SJSA1 (cell line): ENCODE measurements at places on chromosomes 13 and 19.
A peak's percentile ranks its signal among the peaks of the same experiment; 100 is the strongest.

- no peak overlapping the region for H3K4me3 ChIP-seq
- no peaks in the 10 kb centered on the region for H3K4me1 ChIP-seq
- no peaks in the 10 kb centered on the region for H3K36me3 ChIP-seq
- H3K27me3 ChIP-seq: no peaks in the 10 kb centered on the region
- no peak overlapping the region for H3K27ac ChIP-seq
Observed at GRCh38 chr19:51681286-51681941, 11.7 kb upstream of the SPACA6 start.

GRCh38 chr13:41610404-41610803, 153.1 kb downstream of the RGCC start:
- H3K4me1 ChIP-seq: peaks cover 44% of the 10 kb centered on the region
- peak; percentile 67 for DNase-seq
- H3K4me3 ChIP-seq: no peak overlapping the region
- H3K27me3 ChIP-seq: no peaks in the 10 kb centered on the region

- H3K4me1 ChIP-seq: peaks cover 63% of the 10 kb centered on the region
- no peaks in the 10 kb centered on the region for H3K27me3 ChIP-seq
- DNase-seq: no peak
- peak overlapping the region; percentile 93 for H3K4me3 ChIP-seq
Observed at GRCh38 chr19:46862503-46862834, 1.7 kb downstream of the ARHGAP35 start.

GRCh38 chr13:34124666-34125306, 306.8 kb downstream of the RFC3 start:
- H3K4me3 ChIP-seq: no peak overlapping the region
- DNase-seq: no peak
- H3K4me1 ChIP-seq: no peaks in the 10 kb centered on the region
- no peak overlapping the region for H3K27ac ChIP-seq

GRCh38 chr13:21012211-21012610, 49.2 kb downstream of the LATS2 start:
- H3K27ac ChIP-seq: peak overlapping the region; percentile 31; the same call in 1 of the 2 replicates
- no peak overlapping the region for H3K4me3 ChIP-seq
- peaks cover 57% of the 10 kb centered on the region for H3K4me1 ChIP-seq

GRCh38 chr13:47835470-47836228, 165.4 kb downstream of the SUCLA2 start:
- no peaks in the 10 kb centered on the region for H3K4me1 ChIP-seq
- H3K27ac ChIP-seq: no peak overlapping the region
- H3K4me3 ChIP-seq: no peak overlapping the region
- no peaks in the 10 kb centered on the region for H3K27me3 ChIP-seq
- no peak for DNase-seq
- H3K36me3 ChIP-seq: no peaks in the 10 kb centered on the region

- no peaks in the 10 kb centered on the region for H3K4me1 ChIP-seq
- DNase-seq: no peak
- 0 out of 2 replicates have a peak, but pooled peaks cover 10% of the 10 kb centered on the region for H3K27me3 ChIP-seq
- no peaks in the 10 kb centered on the region for H3K36me3 ChIP-seq
- no peak overlapping the region for H3K4me3 ChIP-seq
Observed at GRCh38 chr19:29854033-29854432, 42.2 kb downstream of the CCNE1 start.

GRCh38 chr13:60654415-60654814, 257.4 kb downstream of the TDRD3 start:
- H3K4me1 ChIP-seq: no peaks in the 10 kb centered on the region
- no peaks in the 10 kb centered on the region for H3K36me3 ChIP-seq
- H3K27ac ChIP-seq: no peak overlapping the region

DNA sequence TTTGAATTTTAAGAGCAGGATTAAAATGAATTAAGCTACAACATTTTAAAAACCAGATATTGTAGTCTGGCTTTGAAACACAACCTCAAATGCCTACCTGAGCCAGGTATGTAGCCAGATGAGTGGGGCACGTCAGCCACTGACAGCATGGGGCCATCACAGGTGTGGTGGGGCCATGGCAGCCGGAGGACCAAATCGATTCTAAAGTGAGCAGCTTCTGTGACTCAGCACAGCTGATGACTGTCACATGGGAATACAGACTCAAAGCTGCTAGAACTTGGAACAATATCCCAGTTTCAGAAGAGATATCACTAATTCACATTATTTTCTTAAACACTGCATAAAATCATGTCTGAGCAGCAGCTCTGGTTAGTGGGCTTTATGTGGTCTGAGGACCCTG, 52.8 kb downstream of the SERP2 start:
- no peaks in the 10 kb centered on the region for H3K36me3 ChIP-seq
- no peaks in the 10 kb centered on the region; the same call in 1 of the 2 replicates for H3K4me1 ChIP-seq
- DNase-seq: no peak
- H3K27me3 ChIP-seq: no peaks in the 10 kb centered on the region

GRCh38 chr13:77417897-77418296, 91.0 kb upstream of the MYCBP2 start:
- no peak overlapping the region for H3K27ac ChIP-seq
- H3K4me1 ChIP-seq: no peaks in the 10 kb centered on the region

GRCh38 chr19:3760871-3761361, 576 bp downstream of the APBA3 start:
- DNase-seq: no peak
- H3K27me3 ChIP-seq: no peaks in the 10 kb centered on the region
- peaks cover 29% of the 10 kb centered on the region; the same call in 1 of the 2 replicates for H3K36me3 ChIP-seq
- H3K4me1 ChIP-seq: peaks cover 13% of the 10 kb centered on the region

DNA sequence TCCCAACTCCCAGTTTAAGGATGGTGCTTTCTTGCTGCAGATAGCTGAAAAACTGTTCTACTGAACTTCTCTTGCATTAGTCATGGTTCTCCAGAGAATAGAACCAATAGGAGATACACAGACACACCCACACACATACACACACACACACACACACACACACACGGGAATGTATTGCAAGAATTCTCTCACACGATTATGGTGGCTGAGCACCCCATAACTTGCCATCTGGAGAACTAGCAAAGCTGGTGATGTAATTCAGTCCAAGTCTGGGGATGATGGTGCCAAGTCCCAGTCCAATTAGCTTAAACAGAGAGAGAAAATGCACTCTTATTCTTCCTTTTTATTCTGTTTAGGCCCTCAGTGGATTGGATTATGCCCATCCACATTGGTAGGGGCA, 643.9 kb downstream of the DIAPH3 start:
- no peaks in the 10 kb centered on the region; the same call in 1 of the 2 replicates for H3K27me3 ChIP-seq
- no peaks in the 10 kb centered on the region for H3K36me3 ChIP-seq
- no peak overlapping the region for H3K27ac ChIP-seq
- no peaks in the 10 kb centered on the region for H3K4me1 ChIP-seq

DNA sequence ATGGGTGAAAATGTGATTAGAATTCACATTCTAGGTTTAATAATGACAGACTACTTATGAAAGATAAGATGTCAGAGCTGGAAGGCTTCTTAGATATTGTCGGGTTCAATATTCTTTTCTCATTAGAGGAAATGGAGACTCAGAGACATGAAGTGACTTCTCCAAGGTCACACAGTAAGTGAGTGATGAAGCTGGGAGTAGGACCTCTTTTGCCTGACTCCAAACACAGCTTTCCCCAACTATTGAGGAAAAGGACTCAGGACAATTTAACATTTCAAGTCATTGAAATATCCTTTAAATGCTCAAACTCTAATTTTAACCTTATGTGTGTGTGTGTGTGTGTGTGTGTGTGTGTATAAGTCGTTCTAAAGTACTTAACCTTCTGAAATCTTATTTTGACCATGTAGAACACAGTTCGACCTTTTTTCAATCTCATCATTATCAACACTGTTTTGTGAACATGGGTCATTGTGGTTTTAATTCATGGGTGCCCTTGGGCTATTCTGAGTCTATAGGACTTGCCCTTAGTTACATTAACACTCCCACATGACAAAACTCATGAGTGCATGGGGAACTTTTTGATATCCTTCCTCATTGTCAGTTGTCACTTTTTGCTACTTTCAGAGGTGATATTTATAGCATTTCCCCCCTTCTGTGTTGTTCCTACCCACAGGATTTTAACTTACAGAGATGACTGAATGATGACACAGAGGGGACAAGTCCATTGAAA, 53.0 kb downstream of the LRCH1 start:
- peaks cover 14% of the 10 kb centered on the region for H3K4me1 ChIP-seq
- H3K27me3 ChIP-seq: no peaks in the 10 kb centered on the region
- H3K27ac ChIP-seq: no peak overlapping the region
- no peak overlapping the region for H3K4me3 ChIP-seq

DNA sequence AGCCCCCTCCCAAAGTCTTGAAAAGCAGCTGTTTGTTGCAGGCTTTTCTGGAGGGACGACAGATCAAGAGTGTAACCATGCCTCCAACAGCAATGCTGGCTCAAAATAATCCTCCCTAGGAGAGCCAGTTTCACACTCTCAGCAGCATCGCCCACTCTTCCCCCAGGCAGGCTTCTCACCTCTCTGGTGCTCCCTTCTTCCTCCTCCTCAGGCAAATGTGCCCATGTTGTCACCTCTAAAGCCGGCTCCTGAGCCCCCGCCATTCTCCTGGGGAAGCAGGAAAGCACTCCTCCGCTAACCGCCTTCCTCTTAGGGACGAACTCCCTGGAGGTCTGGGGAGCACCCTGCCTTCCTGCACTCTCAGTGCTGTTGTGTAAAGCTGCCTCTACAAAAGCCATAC, 98.9 kb upstream of the SGCG start:
- H3K4me3 ChIP-seq: no peak overlapping the region
- no peaks in the 10 kb centered on the region for H3K4me1 ChIP-seq
- no peak for DNase-seq
- H3K27me3 ChIP-seq: no peaks in the 10 kb centered on the region

GRCh38 chr13:51584731-51585672, 740 bp downstream of the WDFY2 start:
- H3K4me3 ChIP-seq: peak overlapping the region; percentile 95
- peak overlapping the region; percentile 66 for H3K27ac ChIP-seq
- peak; percentile 28 for DNase-seq
- H3K4me1 ChIP-seq: peaks cover 42% of the 10 kb centered on the region

- no peaks in the 10 kb centered on the region; the same call in 1 of the 2 replicates for H3K27me3 ChIP-seq
- peaks cover 20% of the 10 kb centered on the region for H3K4me1 ChIP-seq
- no peak overlapping the region for H3K27ac ChIP-seq
- H3K36me3 ChIP-seq: no peaks in the 10 kb centered on the region
- no peak overlapping the region for H3K4me3 ChIP-seq
Observed at GRCh38 chr19:51127755-51128154, 3.0 kb downstream of the SIGLEC9 start.

DNA sequence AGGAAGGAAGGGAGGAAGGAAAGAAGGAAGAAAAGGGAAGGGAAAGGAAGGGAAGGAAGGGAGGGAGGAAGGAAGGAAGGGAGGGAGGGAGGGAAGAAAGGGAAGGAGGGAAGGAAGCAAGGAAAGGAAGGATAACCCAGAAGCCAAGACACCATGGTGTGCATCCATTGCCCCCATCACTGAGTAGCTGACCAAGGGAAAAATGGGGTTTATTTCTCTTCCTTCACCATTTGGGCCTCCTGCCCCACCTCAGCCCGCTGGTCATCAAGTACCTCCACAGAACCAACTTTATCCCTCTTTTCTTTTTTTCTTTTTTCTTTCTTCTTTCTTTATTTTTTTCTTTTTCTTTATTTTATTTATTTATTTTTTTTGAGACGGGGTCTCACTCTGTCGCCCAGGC, 20.4 kb downstream of the CABP5 start:
- no peaks in the 10 kb centered on the region for H3K36me3 ChIP-seq
- no peak for DNase-seq
- no peak overlapping the region for H3K27ac ChIP-seq
- no peak overlapping the region for H3K4me3 ChIP-seq
- no peaks in the 10 kb centered on the region for H3K4me1 ChIP-seq

GRCh38 chr19:49573425-49573824, 6.9 kb downstream of the NOSIP start:
- H3K4me1 ChIP-seq: peaks cover under 1% of the 10 kb centered on the region
- no peak for DNase-seq
- H3K36me3 ChIP-seq: peaks cover 35% of the 10 kb centered on the region

DNA sequence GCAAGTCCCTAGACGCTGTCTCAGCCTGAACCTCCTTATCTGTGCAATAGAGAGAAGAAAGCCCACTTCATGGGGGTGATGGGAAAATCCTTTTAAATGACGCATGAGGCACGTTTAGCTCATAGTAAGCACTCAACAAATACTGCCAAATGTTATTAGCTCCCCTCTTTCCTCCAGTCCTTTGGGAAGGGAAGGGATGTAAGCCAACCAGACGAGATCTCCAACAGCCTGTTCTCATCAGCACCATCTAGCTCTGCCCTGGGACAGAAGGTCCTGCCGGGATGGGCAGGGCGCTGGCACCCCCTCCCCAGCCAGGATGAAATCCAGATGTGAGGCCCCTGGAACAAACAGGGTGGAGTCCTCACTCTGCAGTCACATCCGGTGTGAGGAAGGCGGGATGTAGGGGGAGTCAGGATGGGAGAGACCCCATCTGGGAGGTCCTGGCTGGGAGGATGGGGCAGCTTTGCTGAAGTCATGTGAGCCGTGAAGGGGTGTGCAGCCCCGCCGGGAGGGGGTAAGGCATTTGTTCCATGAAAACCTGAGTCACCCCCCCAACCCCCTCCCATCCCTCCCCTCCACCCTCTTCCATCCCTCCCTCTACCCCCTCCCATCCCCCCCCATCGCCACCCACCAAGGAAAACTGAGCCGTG, 4.6 kb downstream of the S1PR2 start:
- no peaks in the 10 kb centered on the region for H3K27me3 ChIP-seq
- peak; percentile 47 for DNase-seq
- H3K36me3 ChIP-seq: peaks cover 2% of the 10 kb centered on the region; the same call in 1 of the 2 replicates
- H3K4me3 ChIP-seq: no peak overlapping the region
- peaks cover 21% of the 10 kb centered on the region for H3K4me1 ChIP-seq
- no peak overlapping the region for H3K27ac ChIP-seq

GRCh38 chr19:13334801-13335481, 171.3 kb downstream of the CACNA1A start:
- H3K36me3 ChIP-seq: no peaks in the 10 kb centered on the region
- DNase-seq: no peak
- H3K4me3 ChIP-seq: no peak overlapping the region
- peaks cover 4% of the 10 kb centered on the region; the same call in 1 of the 2 replicates for H3K27me3 ChIP-seq
- H3K4me1 ChIP-seq: no peaks in the 10 kb centered on the region
- no peak overlapping the region for H3K27ac ChIP-seq

GRCh38 chr13:98490195-98490836, 86.6 kb downstream of the STK24 start:
- H3K27ac ChIP-seq: no peak overlapping the region
- no peak for DNase-seq
- H3K36me3 ChIP-seq: 0 out of 2 replicates have a peak, but pooled peaks cover 4% of the 10 kb centered on the region
- H3K27me3 ChIP-seq: no peaks in the 10 kb centered on the region
- H3K4me3 ChIP-seq: no peak overlapping the region

DNA sequence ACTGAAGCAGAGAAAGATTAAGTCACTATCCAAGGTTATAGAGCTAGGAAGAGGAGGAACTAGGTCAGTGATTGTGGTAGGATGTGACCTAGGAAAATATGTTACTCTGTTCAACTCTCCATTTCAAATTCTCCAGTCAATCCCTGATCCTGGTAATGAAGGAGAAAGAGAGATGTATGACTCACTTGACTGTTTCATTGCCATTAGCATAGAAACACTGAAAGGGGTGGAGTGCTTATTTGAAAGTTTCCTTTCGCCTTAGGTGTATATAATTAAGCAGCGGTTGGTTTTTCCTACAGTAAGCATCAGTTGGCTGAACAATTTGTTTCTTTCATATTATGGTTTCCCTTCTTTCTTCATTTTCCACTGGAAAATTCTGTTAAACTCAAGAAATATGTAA, 198.1 kb upstream of the CSNK1A1L start:
- no peak overlapping the region for H3K27ac ChIP-seq
- H3K36me3 ChIP-seq: no peaks in the 10 kb centered on the region
- no peak overlapping the region for H3K4me3 ChIP-seq
- H3K4me1 ChIP-seq: peaks cover 10% of the 10 kb centered on the region
- H3K27me3 ChIP-seq: no peaks in the 10 kb centered on the region

GRCh38 chr13:35714588-35715377, 238.3 kb upstream of the MAB21L1 start:
- no peak overlapping the region for H3K4me3 ChIP-seq
- no peaks in the 10 kb centered on the region for H3K27me3 ChIP-seq
- H3K36me3 ChIP-seq: no peaks in the 10 kb centered on the region
- no peak for DNase-seq
- peak overlapping the region; percentile 89; the same call in 1 of the 2 replicates for H3K27ac ChIP-seq
